ENCODE measurements at places on chromosomes 11 and 22.
A peak's percentile ranks its signal among the peaks of the same experiment; 100 is the strongest.

DNA sequence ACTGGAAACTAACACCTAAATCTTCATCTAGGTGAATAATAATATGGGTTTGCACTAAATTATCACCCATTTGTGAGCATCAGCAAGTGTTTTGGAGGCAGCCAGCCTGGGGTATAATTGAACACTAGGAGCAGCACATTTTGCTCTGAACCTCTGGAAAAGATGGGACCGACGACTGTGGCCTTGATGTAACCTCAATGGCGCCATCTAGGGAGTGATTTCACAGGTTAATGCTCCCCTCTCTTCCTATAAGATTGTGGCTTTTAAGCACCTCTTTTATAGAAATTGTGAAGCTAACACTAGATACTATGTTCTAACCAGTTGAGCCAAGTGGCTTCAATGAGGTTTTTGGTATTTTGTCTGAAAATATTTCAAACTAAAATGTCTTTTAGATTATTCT lies 203.7 kb downstream of the NELL1 start:
- peak; percentile 86 for DNase-seq

DNA sequence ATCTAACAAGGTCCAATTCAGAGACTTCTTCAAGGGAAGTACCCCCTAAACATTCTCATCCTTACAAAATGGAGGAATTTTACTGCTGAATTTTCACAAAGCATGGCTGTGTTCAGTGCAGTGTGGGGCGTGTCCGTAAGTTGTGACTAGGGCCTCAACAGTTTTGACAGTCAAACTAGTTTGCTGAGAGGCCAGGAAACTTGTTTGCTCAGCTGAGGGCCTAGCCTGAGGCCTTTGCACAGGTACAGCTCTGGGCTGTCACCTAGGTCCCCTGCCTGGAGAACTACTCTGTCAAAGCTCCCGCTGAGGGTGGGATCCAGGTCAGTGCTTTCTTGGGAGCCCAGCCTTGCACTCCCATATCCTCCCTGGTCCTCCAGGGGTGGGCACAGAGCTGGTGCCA lies 27.9 kb downstream of the TCP11L1 start:
- DNase-seq: no peak

GRCh38 chr11:126662035-126662790 lies 306.7 kb downstream of the ST3GAL4 start:
- no peak for DNase-seq

DNA sequence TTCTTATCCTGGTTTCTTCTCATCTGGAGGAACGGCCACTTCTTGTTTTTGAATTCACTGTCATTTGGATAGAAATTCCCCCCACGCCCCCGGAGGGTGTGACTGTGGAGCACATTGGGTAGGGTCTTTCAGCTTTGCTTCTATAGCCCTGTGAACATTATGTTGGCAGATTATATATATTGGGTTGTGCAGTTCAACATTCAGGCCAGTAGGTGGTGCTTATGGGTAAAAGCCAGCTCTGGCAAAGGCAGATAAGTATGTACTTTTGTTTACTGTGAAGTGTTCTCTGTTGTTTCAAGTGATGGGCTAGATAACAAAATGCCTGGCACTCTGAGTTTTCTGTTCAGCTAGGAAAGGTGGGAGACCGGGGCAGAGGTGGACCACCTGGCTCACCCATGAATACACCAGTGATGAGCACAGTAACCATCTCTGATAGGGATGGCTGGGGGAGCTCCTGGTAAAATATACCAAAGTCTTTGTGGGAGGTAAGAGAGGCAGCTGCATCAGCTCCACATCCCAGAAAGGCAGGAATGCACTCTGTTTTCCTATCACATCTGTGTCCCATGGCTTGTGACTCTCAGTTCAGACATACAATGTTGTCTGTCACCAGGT lies 1348.2 kb upstream of the RAG2 start:
- peak; percentile 9 for DNase-seq

GRCh38 chr22:41181349-41182241 lies 23.5 kb upstream of the L3MBTL2 start:
- DNase-seq: peak; percentile 7
